ENCODE measurements at places on chromosomes 6 and 20.

- no peak for DNase-seq
These were observed 1024.3 kb upstream of the EYS start for GRCh38 chr6:66731310-66731709.

- no peak for DNase-seq
These were observed 52.9 kb upstream of the APCDD1L start for GRCh38 chr20:58568126-58568482.

DNA sequence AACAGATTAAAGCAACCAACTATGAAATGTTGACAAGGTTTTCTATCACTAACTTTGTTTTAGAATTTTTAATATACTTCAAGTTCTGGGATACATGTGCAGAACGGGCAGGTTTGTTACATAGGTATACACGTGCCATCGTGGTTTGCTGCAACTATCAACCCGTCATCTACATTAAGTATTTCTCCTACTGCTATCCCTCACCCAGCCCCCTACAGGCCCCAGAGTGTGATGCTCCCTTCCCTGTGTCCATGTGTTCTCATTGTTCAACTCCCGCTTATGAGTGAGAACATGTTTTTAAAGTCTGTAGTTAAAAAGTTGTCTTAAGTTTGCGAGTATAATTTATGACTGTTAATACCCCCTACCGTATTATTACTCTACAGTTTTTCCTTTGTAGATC is 844.3 kb upstream of the MANEA start:
- DNase-seq = no peak

DNA sequence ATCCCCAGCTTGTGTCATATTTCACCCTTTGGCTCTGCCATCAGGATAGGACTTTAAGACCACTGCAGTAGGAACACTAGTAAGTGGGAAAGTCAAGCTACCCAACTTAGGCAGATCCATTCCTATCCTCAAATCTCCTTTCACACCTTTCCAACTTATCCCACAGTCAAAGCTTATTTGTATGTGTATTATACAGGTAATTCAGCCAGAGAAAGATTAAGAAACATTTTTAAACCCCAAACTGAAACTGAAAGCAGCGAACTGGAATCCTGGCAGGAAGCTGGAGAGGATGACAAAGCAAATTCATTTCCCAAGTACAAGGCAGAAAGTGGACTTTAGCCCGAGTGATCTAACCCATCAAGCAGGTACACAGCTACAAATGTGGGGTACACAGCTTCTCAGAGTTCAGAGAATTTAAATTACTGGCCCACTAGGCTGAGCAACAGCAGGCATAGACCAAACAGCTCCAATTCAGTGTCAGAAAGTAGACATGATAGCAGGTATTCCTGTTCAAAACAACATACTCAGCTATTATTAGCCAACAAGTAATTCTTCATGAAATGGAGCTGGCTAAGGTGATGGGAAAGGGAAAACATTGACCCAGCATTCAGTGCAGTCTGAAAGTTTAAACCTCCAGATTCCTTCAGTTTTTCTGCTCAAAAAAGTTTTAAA is 39.1 kb downstream of the ILRUN start:
- DNase-seq = peak; percentile 48

DNA sequence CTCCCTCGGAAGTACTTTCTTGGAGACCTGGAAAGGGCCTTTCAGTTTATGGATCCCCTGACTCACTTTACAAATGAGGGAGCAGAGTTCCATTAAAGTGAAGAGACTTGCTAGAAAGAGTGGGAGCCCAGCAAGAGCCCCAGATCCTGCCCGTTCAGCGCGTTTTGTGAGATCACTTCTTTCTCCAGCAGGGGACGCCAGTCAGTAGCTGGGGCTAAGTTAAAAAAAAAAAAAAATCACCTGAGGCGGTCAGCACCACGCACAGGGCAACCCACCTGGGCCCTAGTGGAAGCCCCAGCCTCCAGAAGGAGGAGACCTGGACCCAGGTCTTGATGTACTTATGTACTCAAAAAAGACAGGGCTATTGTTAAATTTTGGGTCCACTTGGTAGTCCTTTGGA is 274.5 kb upstream of the RNF24 start:
- DNase-seq = no peak

- no peak for DNase-seq
These were observed 24.1 kb upstream of the HINT3 start for GRCh38 chr6:125932451-125932795.

DNA sequence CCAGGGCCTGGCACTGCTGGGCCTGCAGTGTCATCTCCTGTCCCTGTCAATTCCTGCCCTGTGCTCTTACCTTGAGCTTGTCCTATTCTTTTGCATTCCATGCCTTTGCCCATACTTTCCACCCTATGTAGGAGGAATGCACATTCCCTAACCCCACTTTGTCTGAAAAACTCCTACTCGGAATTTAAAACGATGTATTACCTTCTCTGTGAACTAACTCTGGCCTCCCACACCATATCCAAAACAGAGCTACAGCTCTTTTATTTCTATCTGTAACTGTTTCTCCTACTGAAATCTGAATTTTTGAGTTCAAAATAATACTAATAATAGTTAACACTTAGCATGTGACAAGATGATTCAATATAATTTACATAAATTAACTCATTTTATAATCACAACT is 353.7 kb downstream of the FRK start:
- DNase-seq = no peak

DNA sequence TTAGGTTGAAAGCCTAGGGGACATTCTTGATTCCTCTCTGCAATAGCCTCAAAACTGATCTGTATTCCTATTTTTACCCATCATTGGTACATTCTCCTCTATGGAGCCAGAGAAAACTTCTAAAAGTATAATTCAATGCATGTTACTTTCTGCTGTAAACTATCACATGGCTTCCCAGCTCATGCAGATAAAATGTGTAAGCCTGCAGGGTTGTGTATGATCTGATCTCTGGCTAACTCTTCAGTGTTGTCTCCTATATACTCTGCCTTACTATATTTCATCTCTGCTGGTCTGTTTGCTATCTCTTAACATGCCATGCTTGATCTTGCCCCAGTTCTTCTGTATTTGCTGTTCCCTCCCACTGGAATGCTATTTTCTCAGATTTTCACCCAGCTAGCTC is 323.3 kb upstream of the RSPO3 start:
- DNase-seq = no peak

DNA sequence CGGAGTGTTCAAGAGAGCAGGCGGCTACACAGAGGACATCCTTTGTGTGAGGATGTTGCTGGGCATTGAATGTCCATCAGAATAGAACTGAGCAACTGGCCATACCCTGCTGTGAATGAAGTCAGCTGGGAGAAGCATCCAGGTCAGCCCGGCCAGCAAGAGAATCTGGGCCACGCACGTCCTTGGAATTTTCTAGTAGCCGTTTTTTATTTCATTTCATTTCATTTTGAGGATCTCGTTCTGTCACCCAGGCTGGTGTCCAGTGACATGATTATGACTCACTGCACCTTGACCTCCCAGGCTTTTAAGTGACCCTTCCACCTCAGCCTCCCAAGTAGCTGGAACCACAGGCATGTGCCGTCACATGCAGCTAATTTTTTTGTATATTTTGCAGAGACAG is 97.9 kb downstream of the SSR1 start:
- no peak for DNase-seq

- DNase-seq = peak; percentile 61
These were observed 34.1 kb upstream of the EZR start for GRCh38 chr6:158853072-158853879.

GRCh38 chr20:37396416-37397075 is 50.6 kb downstream of the SRC start:
- no peak for DNase-seq

DNA sequence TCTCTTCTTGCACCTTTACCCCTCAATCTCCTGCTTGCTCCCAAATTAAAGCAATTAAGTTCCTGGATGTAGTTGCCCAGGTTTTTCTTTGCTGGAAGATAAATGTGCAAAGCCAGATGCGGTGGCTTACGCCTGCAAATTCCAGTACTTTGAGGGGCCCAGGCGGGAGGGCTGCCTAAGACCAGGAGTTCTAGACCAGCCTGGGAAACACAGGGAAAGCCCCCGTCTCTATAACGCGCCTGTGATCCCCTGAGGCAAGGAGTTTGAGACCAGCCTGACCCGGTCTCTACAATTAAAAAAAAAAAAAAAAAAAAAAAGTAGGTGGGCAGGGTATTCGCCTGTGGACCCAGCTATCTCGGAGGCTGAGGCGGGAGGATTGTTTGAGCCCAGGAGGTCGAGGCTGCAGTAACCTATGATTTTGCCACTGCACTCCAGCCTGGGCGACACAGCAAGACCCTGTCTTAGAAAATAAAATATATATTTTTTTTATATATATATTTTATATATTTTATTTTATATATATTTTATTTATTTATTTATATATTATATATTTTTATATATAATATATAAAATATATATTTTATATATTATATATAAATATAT is 461 bp upstream of the DCDC2 start:
- no peak for DNase-seq

GRCh38 chr20:57128044-57128757 is 138.2 kb downstream of the BMP7 start:
- DNase-seq = no peak

Data from inflammatory macrophage (primary cell).